DMS79 treated with DMSO at 0.1 percent for 48 hours (cell line): ENCODE measurements at places on chromosomes 16 and 17.

DNA sequence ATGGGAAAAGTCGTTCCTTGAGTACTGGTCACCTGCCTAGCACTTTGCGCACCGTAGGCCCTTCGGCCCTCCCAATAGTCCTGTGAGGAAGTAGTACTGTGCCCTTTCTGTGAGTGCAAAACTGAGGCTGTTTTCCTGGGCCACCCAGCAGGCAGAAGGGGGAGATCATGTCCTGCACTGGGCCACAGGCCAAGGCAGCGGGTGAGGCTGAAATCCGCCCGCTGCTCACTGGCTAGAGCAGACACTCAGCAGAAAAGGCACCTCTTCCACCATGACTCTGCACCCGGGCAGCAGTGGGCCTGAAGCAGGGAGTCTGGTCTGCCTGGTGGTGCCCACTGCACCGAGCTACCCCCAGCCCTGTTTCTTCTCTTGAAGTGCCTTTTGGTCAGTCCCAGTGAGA is 20.2 kb downstream of the METTL22 start:
- DNase-seq: no peak

DNA sequence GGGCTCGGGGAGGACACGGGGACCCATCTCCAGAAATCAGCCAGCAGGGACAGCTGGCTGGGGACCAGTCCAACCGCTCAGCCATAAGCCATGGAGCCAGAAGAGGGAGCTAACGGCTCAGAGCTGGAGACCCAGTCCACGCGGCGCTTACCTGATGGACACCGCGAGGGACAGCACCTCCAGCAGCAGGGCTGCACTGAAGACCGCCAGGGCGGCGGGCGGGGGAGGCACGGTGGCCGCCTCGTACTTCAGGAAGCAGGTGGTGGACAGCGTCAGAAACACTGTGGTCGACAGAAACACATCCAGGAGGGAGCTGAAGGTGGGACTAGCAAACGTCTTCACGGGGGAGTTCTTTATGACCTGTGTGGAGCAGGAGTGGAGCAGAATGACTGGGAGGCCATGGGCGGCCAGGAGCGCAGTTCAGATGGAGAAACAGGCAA is 102.6 kb upstream of the CREBBP start:
- no peak for DNase-seq

DNA sequence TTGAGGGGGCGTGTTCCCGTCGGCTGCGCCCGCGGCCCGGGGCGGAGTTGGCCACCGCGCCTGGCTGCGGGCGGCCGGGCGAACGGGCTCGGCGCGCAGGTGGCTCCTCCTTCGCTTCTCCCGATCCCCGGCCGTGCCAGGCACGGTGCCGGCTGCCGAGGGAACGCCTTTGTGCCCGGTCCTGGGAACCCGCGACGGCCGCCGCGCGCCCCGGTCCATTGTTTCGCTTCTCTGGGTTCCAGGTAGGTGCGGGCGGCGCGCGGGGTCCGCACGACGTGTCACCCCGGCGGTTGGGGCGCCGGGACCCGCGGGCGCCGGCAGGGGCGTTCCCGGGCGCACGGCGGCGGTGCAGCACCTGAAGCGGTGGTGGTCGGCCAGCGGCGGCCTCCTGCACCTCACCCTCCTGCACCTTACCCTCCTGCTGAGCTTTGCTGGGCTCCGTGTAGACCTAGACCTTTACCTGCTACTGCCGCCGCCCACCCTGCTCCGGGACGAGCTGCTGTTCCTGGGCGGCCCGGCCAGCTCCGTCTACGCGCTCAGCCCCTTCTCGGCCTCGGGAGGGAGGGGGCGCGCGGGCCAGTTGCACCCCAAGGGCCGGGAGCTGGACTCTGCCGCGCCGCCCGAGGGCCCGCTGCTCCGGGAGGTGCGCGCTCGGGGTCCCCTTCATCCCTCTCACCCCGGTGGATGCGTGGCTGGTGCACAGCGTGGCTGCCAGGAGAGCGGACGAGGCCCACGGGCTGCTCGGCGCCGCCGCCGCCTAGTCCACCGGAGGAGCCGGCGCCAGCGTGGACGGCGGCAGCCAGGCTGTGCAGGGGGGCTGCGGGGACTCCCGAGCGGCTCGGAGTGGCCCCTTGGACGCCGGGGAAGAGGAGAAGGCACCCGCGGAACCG is 99.9 kb downstream of the EFCAB13 start:
- peak; percentile 42 for DNase-seq

- no peak for DNase-seq
These were observed 73.6 kb downstream of the WIPI1 start for GRCh38 chr17:68383443-68384321.

- DNase-seq: no peak
These were observed 6.4 kb upstream of the MYO1C start for GRCh38 chr17:1498869-1499268.

DNA sequence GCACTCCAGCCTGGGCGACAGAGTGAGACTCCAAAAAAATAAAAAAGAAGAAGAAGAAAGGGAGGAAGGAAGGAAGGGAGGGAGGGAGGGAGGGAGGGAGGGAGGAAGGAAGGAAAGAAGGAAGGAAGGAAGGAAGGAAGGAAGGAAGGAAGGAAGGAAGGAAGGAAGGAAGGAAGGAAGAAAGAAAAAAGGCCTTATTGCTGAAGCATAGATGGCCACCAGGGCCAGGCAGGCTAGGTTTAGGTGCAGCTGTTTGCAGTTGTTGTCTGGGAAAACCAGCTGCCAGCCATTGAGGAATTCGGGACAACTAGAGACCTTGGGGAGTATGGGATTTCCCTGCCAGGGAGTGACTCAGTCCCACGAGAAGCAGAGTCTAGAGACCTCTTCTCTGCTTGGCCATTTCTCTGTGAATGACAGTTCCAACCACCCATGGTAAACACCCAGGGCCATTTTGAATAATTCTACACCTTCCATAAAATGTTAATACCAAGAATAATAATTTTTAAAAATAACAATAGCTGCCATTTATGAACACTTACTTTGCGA is 31.0 kb downstream of the SCNN1B start:
- no peak for DNase-seq

DNA sequence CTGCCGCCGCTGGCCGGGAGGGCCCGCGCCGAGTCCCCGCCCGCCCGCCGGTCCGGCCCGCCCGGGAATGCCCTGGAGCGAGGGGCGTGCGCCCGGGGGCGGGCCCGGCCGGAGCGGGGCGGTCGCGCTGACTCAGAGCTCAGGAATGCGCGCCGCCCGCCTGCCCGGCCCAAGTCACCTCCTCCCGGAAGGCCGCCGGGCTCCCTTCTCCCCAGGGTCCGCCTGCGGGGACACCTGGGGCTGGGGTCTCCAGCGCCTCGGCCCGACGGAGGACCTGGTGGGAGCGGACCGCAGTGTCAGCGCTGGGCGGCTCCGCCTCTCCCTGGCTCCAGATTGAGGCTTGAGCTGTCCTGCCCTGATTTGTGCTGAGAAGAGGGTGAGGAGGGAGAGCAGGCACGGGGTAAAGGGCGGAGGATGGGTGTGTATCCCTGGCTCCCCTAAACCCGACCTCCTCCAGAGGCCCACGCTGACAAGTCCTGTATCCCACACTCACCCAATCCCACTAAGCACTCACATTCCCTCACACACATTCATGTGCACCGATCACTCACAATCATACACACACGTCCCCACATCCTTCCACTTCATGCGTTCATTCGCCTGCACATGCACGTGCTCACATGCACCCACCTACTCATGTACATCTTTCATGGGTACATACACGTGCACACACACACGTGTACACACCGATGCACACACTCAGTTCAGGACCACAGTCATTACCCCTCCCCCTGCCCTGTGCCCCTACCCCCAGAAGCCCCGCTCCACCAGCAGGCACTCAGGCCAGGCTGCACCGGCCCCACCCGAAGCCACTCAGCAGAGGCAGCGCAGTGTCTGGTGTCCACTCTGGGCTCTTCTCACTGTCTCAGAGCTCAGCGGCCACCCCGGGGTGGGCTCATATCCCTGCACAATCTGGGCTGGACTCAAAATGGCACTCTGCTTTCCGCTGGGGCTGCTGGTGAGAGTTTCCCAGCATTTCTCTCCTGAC is at the start of gene RHBDF1:
Gene RHBDF1, minus strand, starts transcription at position 71 of the 988 bp plus-strand sequence. CDS start 7,616 bp downstream, outside the sequence.
- no peak for DNase-seq

- no peak for DNase-seq
These were observed 56.4 kb upstream of the FAM20A start for GRCh38 chr17:68657576-68657975.

GRCh38 chr16:7458144-7458543 is 125.5 kb downstream of the RBFOX1 start:
- no peak for DNase-seq

- DNase-seq: peak; percentile 48
These were observed 5.1 kb downstream of the CYB5D1 start for GRCh38 chr17:7862692-7863437.

- DNase-seq: no peak
These were observed 66.6 kb upstream of the TOX3 start for GRCh38 chr16:52613508-52613907.

DNA sequence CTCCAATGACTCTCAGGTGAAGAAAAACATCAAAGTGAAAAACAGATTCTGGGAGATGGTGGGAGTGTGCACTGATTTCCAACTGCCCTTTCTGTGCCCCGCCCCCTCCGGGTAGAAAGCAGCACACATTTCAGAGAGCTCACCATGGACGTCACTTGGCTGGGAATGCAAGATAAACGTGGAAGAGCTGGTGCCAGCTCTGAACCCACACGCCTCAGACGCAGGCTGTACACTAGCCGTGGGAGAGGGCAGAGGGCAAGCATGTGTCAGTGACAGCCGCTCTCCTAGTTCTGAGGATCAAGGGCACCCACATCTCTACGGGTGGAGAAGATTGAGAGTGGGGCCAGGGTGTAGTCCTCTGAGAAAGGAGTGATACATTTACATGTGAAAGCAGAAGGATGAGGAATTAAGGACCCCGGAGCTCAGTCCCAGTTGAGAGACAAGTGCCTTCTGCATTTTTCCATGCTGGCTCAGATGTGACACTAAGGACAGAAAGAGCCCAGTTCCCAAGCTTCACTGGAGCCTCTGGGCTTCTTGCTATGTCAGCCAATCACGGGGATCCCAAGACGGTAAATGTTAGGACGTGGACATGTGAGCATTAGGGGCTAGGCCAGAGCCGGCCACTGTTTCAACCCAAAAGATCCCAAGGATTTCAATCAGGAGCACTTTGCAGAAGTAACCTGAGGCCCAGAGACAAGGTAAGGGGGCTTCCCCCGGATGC is 101.3 kb downstream of the ZFHX3 start:
- no peak for DNase-seq

DNA sequence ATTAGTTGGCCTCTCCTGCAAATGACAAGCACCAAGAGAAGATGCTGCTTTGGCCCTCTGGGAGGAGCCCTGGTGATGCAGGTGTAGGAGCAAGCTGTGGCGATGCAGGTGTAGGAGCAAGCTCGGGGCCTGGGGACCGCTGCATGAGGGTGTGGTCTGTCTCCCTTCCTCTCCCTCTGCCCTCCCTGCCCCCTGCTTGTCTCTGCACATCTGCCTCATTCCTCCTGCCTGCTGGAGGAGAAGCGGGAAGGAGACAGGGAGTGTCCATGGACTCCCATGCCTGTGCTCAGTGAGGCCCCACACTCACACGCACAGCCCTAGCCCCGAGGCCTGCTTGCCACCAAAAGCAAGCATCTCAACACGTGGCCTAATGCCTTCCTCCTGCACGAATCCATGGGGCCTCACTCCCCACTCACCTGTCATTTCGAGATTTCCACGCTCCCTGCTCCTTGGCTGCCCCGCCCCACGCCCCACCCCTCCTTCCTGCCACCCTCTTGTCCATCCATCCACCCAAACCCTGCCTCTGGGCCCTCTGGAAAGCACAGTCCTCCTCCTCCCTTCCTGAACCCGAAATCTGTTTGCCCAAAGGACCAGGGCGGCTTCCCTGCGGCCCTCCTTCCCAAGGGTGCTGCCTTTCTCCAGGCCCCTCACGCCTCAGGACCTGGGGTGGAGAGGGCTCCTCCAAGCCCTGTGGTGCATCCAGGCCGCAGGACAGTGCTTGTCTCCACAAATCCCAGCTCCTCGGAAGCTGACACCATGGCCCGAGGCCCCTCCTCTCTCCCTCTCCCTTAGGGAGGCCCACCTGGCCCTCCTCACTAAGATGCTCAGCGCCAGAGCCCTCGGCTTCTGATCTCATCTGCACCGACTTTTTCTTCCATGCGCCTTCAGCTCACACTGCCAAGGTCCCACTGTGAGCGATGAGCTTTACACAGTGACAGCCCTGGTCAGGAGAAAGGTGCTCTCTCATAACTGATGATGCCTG is 11.8 kb upstream of the ALDH3A1 start:
- no peak for DNase-seq

DNA sequence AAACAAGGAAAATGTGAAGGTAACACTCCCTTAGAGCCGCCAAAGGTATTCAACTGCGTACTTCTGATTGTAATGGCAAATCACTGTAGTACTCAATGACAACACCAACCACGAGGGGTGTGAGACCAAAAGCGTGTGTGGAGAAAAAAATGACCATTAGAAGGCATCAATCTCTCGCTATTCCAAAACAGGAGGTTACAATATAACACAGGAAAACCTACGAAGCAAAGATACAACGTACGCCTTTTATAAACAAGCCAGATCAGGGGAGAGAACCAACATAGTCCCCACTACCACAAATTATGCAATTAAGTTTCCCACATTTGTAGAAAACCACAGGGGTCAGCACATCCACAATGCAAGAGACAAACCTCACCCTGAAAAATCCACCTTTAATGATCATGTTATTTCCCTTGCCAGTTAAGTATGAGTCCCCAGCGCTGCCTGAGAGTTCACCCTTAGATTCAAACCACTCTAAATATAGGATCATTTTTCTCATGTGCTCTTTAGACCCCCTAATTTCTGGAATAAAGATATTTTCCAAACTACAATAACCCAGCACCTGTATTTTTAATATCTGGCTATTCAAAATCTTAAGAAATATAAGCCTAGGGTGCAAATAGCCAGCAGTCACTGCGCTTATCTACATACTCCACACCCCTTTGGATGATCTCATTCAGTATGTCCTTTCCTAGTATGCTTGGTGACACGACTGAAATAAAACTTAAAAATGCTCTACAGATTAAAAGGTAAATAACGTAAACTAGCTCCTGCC is 12.4 kb downstream of the TEX14 start:
- DNase-seq: no peak

DNA sequence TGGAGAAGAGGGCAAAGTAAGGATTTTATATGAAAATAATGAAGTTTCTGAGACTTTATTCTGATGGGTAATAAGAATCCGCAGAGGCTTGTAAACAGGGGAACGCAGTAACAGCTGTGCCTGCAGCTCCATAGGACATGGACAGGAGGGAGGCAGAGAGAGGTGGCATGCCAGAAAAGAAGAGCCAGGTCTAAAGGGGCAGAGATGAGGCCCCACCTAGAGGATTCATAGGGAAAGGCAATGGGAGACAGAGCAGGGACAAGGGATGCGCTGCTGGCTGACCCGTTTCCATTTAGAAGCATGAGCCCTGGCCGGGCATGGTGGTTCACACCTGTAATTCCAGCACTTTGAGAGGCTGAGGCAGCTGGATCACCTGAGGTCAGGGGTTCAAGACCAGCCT is 340.3 kb upstream of the CDH5 start:
- no peak for DNase-seq

DNA sequence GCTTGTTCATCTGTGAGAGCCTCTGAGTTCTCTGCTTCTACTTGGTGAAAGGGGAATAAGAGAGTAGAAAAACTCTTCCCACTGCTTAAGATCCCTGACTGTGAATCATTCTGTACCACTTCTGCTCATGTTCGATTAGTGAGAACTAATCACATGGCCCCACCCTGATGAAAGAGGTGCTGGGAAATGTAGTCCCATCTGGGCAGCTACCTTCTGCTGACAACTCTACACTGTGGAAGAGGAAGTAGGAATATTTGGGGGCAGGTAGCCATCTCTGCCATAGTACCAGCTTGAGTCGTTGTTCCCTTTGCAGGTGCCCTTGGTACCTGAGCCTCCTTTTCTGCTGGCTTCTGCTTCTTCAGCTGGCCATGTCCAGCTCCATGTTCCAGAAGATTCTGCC is 29.9 kb downstream of the NKD1 start:
- no peak for DNase-seq
